AG09309 (cell line): ENCODE measurements at places on chromosomes 12 and 14.

DNA sequence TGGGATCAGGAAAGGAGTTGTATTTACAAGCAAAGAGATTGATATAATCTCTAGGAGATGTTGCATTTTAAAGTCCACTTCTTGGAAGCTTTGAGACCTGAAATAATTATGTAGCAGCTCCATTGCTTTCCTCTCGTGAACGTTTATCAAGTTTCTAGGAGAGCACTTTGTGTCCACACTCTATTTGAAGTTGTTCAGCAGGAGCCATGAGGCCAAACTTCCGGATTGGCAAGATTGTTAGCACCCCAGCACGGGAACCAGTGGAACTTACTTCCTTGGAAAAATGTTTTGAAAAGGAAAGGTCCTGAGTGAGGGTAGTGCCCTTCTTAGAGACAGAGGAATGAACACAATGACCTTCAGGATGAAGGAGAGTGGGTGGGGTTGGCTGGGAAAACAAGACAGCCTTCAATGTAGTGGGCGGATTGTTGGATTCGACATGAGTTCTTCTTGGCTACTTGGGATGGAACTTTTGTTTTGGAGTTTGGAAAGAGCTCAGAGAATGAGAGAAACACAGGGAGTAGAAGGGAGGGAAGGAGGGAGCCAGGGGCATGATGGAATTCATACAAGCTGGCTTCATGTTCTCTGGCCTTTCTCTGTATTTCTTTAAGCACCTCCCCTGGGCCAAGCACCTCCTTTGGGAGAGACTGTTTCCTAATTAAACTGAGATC is 23.8 kb upstream of the CISTR start:
- no peak for DNase-seq

DNA sequence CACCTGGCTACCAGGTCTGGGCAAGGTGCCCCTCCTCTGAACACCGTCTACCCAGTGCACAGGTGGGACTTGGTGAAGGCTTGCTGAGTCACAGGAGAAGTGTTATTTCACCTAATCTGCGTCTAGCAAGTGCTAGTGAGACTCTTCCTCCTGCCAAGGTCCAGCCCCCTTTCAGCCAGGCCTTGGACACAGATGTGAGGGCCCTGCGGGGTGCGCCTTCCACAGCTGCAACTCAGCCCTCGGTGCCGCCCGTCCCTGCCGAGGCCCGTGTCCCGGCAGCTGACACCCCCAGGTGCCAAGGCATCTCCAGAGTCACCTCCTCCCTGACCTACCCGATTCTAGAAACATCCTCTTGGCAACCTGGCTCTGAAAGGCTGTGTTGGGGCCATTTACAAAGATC is 55.1 kb downstream of the PRIMA1 start:
- DNase-seq = no peak

- no peak for DNase-seq
Measured at GRCh38 chr14:71525663-71526221, 406.5 kb upstream of the RGS6 start.

DNA sequence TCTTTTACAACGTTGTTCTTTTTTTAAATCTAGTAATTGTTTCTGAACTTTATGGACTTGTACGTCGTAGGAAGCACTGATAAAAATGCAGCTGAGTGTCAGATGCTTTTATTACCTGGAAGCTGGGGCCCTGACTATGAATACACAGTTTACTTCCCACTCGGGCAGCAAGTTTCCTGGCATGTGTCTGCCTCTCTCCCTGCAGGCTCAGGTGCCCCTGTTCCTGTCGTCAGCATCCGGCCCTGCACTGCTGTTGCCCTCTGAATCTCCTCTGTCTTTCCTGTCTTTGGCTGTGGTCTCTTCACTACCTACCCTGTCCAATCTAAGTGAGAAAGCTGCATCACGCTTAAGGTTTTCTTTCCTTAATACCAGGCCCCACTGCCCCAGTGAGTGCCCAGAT is 75.8 kb downstream of the PELI2 start:
- no peak for DNase-seq

DNA sequence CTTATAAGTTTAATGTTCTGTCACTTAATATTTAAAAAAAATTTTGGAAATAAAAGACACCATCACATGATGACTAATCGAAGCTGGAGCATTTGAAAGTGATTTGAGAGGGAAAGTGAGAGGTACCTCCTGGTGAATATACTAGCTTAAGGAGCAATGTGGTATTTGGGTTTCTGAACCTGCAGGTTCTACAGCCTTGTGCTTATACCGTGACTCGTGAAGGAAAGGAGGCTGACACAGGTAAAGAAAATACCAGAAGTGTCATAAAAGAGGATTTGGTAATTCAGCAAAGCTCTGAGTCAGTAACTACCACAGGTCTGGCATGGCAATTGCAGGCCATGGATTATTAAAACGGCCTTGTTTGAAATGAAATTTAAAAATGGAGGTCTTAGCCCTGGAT is 151.0 kb downstream of the SLC38A4 start:
- DNase-seq = no peak
